Calu3 (cell line): ENCODE measurements at places on chromosomes 7 and 10. TPM values are rescaled to one million over a fixed set of nuclear protein-coding genes. Genes with fewer than 3 reads are reported as not detected.

Gene FOXI2
- not detected in 2 replicates for total RNA-seq

Gene TBXAS1
- 31.2 and 33.0 TPM in 2 replicates for total RNA-seq

Gene LFNG
- 46.8 and 59.1 TPM in 2 replicates for total RNA-seq

DNA sequence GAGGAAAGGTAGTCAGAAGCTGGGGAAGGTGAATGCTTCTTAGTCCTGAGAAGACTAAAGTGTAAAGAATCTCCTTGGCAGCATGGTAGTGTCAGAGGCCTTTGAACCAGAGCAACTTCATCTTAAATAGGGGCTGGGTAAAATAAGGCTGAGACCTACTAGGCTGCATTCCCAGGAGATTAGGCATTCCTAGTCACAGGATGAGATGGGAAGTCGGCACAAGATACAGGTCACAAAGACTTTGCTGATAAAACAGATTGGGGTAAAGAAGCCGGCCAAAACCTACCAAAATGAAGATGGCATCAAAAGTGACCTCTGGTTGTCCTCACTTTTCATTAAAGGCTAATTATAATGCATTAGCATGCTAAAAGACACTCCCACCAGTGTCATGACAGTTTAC, 351.6 kb downstream of the LRRTM3 start:
- DNase-seq = no peak

- no peak for DNase-seq
Measured at GRCh38 chr10:123011987-123012386, 3.2 kb downstream of the ACADSB start.

- DNase-seq = peak; percentile 37
Measured at GRCh38 chr10:79074732-79075131, 6.0 kb downstream of the ZMIZ1 start.

DNA sequence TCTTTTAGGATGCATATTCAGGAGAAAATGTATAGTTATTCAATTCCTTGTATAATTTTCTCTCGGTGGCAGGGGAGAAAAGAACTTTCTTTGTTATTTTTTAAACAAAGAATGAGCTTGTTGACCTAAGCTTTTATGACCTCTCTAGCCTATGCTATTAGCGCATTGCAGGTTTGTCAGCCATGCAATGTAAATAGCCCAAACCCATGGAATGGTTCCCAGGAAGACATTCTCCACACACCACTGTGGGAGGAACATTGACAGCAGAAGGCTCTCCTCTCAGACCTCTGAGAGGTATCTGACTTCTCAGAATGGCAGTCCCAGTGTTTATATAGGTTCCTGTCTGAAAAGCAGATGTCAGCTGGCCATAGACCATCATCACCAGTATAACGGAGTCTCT, 19.6 kb upstream of the AGBL3 start:
- no peak for DNase-seq

- no peak for DNase-seq
Measured at GRCh38 chr7:37445790-37446189, 2.9 kb downstream of the ELMO1 start.

- no peak for DNase-seq
Measured at GRCh38 chr7:21966271-21966670, 20.6 kb upstream of the CDCA7L start.

GRCh38 chr7:141339603-141340002, 211.6 kb upstream of the AGK start:
- no peak for DNase-seq

DNA sequence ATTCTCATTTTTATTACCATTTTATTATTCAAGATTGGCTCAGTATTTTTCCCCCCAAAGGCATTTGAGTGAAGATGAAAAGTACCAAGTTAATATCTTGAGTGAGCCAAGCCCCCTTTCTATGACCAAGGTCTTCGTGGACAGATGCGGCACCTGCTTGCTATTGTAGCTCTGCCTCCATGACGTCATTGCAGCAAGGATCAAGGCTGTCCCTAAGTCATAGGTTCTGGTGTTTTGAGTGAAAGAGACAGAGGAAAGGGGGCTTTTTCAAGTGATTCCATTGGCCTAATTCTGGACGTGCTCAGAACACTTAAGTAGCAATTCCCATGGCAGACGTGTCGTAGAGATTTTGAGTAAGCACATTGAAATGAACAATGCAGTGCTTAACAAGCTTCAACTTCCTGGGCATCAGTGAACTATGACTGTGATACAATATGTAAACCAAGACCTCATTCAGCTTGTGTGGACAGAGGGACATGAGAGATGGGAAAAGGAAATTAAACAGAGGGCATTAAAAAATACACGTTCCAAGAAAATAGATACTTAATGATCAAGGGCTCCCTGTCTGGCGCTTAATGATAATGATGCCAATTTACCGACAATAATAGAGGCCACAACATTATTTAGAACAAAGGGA, 248.7 kb upstream of the NPVF start:
- DNase-seq = no peak

DNA sequence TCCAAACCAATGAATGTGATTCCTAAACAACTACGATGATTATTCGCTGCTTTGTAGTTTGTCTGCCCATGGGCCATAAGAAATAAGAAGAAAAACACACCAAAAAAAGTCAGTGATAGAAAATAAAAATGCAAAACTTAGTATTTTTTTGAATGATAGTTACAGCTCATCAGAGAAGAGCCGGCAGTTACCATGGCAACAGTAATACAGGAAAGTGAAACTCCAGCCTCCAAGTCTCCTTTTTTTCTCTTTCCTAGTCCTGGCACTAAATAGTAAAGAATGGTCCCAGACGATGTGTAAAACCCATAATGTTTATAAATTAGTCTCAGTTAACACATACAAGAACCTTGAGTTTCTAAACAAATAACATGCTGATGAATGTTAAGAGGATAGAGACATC, 21.6 kb upstream of the LHFPL3 start:
- DNase-seq = no peak

DNA sequence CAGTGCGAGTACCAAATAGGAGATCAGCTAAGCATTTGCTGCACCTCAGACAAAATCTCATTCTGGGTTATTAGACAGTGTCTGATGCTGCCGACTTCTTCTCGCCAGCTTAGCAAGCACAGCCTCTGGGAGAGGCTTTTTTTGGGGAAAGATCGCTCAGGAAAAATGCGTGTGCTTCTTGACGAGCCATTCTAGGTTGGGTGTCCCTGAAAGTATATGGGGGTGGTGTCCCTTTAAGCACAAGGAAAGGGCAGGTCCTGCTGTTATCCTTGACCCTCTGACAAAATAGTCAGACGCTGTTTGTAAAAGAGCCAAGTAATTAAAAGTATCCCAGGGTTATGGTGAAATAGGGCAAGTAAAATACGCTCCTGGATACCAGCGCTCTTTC, 540.1 kb upstream of the FZD8 start:
- DNase-seq = no peak

DNA sequence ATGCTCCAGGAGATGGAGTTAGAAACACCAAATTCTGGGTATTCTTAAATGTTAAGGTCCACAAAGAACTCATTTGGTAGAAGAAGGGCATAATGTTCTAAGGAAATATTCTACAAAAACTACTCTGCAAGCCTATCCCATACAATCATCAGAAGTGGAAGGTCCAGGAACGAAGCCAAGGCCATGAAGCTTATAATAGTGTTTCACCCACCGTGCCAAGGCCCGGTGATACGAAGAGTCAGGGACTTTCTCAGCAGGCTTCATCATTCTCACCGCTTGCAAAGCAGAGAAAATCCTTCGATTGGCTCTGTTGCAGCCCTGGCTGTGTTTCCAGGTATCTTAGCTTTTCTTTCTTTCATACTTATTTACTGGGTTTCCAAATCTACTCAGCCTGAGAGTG, 351.9 kb upstream of the CELF2 start:
- no peak for DNase-seq

- no peak for DNase-seq
Measured at GRCh38 chr7:2172311-2173188, 60.2 kb downstream of the MAD1L1 start.

GRCh38 chr7:132321387-132321786, 254.9 kb downstream of the PLXNA4 start:
- no peak for DNase-seq

GRCh38 chr7:144720149-144720548, 115.7 kb downstream of the TPK1 start:
- peak; percentile 33 for DNase-seq

GRCh38 chr10:29084681-29085307, 204.1 kb upstream of the LYZL1 start:
- DNase-seq = no peak

DNA sequence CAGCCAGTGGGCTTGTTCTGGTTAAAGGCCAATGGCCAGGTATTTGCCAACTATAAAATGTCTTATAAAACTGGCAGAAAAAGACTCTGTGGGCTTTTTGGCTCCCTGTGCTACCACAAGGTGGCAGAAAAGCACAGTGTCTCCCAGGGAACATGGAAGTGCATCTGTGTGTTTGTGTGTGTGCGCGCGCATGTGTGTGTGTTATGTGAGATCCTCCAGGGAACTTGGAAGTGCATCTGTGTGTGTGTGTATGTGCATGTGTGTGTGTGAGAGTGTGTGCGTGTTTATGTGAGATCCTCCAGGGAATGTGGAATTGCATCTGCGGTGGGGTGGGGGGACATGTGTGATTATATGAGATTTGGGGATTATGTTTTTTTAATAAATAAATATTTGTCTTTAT, 30.2 kb upstream of the ABI1 start:
- peak; percentile 54 for DNase-seq

DNA sequence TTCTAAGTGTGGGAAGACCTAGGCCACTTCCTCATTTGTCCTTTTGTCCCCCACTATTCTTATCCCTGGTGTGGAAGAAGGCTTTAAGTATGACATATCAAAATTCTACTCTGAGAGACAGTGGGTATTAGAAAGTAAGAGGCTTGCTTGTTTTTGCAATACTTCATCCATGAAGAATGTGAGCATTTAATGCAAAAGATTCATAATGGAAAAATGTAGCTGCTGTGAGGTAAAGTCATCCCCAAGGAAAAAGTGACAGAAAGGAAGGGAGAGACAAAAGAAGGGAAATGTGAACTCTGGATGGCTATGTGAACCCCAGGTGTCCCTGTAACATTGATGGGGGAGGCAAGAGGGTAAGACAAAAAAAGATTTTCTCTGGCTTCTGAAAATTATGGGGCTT, 607.5 kb downstream of the SORCS1 start:
- no peak for DNase-seq

GRCh38 chr7:134612197-134612596, 34.5 kb upstream of the BPGM start:
- DNase-seq = no peak

Gene RADIL
- 0.83 and 1.8 TPM in 2 replicates for total RNA-seq

DNA sequence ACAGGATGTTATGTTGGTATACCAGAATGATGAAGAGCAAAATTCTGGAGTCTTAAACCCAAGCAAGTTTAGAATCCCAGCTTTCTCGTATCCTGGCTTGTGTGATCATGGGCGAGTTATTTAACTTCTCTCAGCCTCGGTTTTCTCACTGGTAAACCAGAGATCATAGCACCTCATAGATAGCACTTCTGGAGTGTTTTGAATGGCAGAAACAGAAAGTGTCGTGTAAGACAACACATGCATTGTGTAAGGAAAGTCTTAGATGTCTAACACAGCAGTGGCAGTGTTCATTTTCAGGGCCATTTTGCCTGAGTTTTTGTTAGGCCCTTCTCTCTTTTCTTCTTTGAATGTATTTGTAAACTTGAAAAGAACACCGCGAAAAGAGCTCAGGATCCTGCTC, 465.1 kb downstream of the AUTS2 start:
- DNase-seq = no peak

GRCh38 chr10:3528271-3528670, 256.7 kb downstream of the KLF6 start:
- DNase-seq = no peak

Gene LIPJ
- not detected in 2 replicates for total RNA-seq

DNA sequence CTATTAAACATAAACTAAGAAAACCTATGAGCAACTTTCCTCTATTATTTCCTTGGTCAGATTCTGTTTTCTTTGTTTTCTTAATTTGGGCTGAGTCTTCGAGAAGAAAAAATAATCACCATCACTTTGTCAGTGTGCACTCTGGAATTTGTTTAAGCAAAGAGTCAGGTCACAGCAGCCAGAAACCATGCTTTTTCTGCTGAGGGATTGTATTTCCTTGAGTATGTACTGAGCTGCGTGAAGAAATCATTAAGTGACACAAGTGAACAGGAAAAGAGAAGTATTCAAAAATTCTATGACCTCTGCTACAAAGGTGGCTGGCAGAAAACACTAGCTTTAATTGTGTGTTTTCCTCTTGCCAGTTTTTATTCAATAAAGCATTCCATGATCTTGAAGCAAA, 249.6 kb downstream of the VTI1A start:
- DNase-seq = no peak

Gene HTR5A
- not detected in 2 replicates for total RNA-seq

Gene OR2A12
- not detected in 2 replicates for total RNA-seq

- no peak for DNase-seq
Measured at GRCh38 chr10:30697806-30698205, 68.3 kb upstream of the LYZL2 start.

Gene TMEM213
- total RNA-seq = 9.8 and 11.3 TPM in 2 replicates

DNA sequence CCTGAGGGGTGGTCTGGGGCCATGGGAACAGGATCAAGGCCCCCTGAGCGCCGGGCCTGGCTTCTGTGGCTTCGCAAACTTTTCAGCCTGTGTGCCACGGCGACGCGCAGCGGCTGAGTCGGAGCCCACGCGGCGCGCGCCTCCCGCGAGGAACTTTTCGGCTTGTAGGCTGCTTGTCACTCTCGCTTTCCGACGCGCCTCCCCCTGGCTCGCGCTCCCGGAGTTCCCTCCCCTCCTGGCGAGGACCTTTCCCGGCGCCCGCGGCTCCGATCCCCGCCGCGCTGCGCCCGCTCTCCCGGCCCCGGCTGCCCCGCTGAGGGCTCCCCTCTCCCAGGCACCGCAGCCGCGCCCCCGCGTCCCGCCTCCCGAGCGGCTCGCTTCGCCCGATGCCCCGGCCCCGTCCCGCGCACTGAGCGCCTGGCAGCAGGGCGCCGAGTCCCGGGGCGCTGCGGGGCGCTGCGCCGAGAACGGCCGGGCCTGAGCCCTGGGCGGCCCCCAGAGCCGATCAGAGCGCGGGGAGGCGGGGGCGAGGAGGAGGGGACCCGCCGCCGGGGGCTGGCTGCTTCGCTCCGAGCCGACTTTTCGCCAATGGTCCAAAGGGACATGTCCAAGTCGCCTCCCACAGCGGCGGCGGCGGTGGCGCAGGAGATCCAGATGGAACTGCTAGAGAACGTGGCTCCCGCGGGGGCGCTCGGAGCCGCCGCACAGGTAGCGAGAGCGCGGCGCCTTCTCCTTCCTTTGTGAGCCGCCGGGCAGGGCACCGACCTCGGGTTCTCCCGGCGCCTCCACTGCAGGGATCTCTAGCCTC, at the start of gene CACNB2:
Gene CACNB2 (plus strand): TSS at position 276 of the 808 bp plus-strand sequence.
- DNase-seq = no peak

GRCh38 chr7:63106506-63107388, 891.9 kb upstream of the ZNF722 start:
- DNase-seq = no peak
